ENCODE measurements at places on chromosomes 11 and 22.

DNA sequence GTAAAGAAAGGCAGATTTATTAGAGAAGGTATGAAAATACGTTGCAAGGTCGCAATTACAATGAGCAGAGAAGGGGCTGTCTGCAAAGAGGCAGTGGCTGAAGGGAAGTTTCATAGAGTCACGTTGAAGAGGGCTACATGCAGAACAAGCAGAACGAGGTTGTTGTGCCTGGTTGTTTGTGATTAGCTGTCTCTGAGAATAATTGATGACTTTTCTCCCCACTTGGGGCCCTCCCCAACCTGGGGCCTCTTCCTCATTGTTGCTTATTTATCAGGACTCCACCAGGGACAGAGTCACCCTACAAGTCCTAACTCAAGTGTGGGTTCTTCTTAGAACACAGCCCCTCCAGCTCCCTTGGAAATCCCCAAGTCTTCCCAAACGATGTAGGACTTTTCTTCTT lies 29.1 kb downstream of the CSF2RB start:
- DNase-seq = no peak

- no peak for DNase-seq
These were observed 387.9 kb downstream of the BUD13 start for GRCh38 chr11:116384876-116385275.

DNA sequence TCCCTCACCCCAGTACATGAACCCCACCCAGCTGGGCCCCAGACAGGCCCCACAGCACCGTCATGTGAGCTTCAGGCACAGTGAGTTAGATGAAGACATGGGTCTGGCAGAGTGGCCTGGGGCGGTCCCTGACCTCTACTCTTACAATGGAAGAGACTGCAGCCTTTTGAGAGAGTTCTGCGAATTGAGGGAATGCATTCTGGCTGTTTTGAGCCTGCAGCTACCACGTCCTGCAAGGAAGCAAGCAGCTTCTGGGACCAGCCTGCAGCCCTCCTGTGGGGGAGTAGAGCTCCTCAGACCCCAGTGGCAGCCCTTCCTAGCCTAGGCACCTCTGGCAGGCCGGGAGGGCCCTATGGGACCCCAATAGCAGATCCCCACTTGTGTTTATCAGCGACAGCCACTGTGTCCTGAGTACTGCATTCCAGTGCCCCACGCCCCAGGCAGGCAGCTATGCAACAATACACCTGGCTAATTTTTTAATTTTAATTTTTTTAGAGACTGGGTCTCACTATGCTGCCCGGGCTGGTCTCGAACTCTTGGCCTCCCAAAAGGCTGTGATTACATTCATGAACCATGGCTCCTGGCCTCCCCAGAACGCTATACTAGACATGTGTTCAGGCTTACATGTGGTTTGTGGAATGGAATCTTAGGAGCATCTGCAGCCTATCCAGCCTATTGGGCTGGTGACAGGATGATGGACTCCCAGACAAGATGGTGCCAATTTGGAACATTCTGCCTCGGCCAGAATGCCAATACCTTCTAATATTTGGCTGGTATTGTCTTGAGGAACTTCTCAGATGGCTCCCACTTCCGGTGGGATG lies 717 bp upstream of the SLC7A4 start:
- DNase-seq = no peak

- DNase-seq = no peak
These were observed 36.9 kb upstream of the KLHL35 start for GRCh38 chr11:75469785-75470405.

- no peak for DNase-seq
These were observed 390.4 kb downstream of the INSC start for GRCh38 chr11:15505155-15505554.

DNA sequence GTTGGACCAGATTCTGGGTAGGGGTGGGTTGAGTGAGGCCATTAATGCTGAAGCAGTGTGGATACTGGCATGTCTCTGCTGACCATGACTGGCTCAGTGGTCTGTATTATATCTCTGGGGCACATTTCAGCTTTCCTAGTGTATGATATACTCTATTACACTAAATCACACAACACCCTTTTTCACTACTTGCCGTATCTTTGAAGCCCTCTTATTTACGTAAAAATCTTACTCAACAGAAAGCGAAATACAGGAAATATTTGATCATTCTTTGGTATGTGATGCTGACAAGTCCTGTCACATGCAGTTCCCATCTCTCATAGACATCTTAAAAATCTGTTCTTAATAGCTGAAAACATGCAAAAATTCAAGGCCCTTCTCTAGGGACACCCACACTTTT lies 40.3 kb downstream of the OR5B17 start:
- DNase-seq = no peak
